ENCODE measurements at places on chromosomes 2 and 18.

- DNase-seq, result no peak
These were observed at the start of gene TMEM37 for GRCh38 chr2:119431155-119431975. Gene TMEM37 (plus strand): TSS chr2:119431854. CDS start chr2:119431904, 50 bp downstream.

DNA sequence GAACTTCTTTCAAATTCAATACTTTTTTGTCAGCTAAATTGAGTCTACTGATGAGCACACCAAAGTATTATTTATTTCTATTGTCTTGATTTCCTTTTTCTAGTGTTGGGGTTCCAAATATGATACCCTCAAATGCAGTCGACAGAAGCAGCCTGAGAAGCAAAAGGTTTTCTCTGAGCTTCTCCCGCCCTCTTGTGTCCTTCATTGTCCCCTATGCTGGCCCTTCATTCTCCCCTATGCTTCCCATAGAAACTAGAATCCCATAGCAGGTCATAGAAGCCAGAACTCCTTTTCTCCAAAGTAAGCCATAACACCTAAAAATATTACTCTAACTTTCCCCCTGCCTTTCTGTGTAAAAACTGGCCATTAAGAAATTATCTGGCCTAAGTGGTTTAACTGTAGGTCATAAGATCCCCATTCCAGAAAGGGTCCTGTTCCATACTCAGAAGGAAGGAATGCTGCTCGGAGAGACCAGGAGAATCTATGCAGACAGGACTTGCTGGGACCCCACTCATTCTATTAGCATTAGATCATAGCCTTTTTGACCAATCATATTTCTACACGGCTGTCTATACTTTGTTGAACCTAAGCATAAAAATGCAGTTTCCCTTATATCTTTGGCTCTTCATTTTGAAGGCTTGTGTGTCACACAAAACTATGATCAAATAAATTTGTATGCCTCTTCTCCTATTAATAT, 764.6 kb upstream of the PKDCC start:
- DNase-seq, result no peak

DNA sequence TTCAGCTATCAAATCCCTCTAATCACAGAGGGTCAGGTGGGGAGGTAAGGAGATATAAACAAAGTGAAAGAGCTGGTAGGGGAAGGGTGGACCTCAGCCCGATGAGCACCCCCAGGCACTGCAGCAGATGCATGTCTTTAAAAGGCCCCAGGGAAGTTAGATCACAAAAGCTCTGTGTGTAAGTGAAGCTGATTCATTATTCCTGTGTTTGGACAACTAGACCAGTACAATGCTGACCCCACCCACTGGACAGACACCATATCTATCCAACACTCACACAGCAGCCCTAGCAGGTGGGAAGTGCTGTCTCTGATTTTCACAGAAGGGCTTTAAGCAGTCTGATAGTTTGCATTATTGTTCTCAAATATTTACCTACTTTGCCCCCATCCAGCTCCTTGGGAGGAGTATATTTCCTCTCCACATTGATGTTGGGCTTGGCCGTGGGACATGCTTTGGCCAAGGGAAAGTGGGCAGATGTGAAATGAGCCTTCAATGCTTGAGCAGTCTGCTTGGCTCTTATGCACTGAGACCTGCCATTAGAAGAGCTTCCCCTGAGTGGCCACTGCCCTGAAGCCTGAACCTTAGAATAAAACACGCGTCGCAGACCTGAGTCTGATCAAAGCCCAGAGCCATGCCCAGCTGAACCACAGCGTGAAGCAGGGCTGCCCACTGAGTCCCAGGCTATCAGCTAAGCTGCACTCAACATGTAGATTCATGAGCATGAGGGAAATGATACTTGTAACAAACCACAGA, 111.4 kb downstream of the COPS8 start:
- no peak for DNase-seq

- DNase-seq, result no peak
These were observed 2.3 kb downstream of the RNF103 start for GRCh38 chr2:86621280-86621943.

DNA sequence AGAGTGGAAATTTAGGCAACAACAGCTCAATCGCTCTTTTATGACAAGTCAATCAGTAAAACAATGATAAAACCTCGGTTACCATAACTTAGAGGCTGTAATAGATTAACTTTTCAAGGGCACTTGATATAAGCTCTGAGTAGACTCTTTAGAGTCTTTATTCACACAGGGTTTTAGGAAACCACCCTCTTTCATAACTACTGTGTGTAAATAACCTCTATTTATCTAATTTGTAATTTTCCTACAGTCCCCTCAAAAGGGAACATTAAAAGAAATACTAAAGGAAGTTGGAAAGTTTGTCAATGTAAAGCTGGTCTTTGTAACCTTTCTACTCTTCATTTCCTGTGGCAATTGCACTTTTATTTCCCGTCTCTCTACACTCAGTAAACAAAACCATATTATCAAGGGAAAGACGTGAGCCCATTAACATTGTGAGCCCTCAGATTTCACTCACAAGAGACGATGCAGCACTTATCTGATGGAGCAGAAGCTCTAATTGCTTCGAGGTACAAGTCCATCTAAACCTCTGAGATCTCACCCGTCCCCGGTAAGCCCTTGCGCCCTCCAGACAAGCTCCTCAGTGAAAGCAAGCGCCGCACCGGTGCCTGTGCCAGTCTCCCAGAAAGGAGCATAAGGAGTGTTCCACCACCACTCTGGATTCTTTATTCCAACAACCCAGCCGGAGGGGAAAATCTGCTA, 1.1 kb upstream of the HOXD1 start:
- no peak for DNase-seq

- DNase-seq, result no peak
These were observed 76.0 kb downstream of the RNF144A start for GRCh38 chr2:6993229-6993640.

GRCh38 chr2:23567161-23567756, 182.3 kb downstream of the KLHL29 start:
- DNase-seq, result no peak

DNA sequence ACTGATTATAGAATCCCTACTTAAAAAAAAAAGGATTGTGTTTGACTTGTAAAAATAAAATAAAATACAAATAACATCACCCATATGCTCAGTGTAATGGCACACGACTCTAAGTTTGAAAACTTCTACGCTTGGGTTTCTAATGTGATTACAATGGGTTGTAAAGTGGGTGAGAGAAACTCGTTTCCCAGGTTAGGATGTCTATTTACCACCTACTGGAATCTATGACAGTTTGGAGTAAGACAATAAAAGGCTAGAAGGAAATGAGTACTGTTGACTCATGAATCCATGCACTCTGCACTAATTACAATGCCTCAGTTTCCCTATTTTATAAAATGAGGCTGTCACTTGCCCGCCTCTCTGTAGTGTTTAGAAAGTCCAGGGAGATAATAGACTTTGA, 204.2 kb upstream of the FBXO11 start:
- DNase-seq, result no peak

GRCh38 chr2:101162561-101163330, 11.6 kb upstream of the TBC1D8 start:
- no peak for DNase-seq

DNA sequence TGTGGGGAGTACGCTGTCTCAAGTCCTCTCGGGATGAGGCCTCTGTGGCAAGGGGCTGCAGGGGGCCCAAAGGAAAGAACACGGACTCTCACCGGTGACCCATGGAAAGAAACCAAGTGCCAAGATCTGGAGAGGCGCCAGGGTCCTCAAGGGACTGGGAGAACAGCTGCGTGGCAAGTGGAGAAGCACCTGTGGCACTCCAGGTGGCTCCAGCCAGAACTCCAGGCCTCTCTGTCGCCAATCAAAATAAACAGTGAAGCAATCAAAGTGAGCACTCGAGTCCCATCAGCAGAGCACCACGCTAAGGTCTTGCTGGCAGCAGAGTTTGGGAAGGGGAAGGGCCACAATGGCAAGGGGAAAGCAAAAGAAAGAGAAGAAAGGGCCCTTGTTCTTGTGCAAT, 54.7 kb downstream of the BCL2 start:
- no peak for DNase-seq

DNA sequence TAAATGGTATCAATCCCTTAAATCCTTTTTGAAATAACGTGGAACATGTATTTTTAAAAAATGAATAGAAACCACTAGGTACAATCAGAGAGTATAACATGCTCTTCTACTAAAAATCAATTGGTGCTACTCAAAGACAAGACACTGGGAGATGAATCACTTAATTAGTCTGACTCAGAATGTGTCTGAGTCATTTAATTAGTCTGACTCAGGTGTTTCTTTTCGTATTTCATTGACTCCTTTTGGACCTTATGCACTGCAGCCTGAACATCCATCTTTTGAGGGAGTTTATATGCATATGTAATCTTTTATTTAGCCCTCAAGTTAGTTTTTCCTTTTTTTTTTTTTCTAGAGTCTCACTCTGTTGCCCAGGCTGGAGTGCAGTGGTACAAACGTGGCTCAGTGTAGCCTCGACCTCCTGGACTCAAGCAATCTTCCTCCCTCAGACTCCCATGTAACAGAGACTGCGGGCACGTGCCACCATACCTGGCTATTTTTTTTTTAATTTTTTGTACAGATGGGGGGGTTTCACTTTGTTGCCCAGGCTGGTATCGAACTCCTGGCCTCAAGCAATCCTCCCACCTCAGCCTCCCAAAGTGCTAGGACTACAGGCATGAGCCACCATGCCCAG, 26.5 kb downstream of the PPP4R3B start:
- no peak for DNase-seq

- no peak for DNase-seq
These were observed 600.6 kb upstream of the SETBP1 start for GRCh38 chr18:44080054-44080453.

DNA sequence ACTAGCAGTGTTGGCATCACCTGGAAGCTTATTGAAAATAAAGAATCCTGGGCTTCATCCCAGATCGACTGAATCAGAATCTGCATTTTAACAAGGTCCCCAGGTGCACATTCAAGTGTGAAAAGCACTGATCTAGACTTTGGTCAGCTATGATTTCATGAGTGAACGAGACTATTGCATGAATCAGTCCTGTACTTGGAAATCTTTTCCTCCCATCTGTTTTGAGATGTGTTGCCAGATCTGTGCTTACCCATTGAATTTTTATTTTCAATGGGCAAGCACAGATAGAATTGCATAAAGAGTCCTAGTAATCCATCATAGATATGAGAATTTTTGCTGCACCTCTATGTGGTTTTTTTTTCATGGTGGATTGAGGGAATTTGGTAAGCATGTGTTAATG, 64.0 kb downstream of the PMS1 start:
- DNase-seq, result no peak

DNA sequence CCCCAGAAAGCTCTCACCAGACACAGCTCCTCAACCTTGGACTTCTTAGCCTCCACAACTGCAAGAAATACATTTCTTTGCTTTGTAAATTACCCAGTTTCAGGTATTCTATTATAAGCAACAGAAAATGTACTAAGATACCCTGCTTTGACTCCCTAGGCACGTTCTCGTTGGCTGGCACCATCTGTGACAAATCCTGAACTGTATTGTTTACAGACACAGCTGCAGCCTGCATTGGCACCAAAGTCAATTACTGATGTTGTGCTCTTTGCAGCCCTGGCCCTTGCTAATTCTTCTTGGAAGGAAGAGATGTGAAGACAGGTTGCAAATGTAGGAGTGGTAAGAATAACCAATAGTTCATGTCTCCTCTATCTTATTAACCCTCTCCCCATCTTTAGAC, 72.7 kb upstream of the FAM136A start:
- DNase-seq, result no peak

DNA sequence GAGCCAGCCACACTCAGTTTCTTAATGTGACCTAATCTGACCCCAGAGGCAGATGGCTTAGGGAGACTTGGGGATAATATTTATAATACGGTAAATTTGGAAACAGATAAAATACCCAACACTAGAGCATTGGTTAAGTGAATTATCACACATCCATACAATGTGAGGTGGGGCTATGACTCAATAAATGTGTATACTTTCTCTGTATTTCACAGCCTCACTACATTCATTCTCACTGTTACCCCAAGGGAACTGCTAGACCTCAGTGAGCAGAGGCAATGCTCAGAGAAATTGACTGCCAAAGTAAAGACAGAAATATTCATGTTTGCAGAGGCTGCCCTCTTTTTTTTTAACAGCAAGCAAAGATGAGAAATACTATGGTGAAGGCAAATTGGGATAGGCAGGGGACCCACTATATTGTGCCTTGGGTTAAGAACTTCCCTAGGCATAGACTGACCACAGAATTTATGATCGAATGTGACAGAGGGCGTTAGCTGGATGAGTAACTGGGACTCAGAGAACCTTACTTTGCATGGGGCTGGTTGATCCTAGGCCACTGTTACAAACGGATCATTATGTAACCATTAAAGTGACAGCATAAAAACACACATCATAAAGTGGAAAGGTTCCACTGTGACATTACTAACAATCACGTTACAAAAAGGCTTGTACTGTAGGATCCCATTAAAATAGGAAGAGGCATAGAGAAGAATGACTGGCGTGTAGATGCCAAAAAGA, 246.0 kb upstream of the LYPD1 start:
- DNase-seq, result no peak

DNA sequence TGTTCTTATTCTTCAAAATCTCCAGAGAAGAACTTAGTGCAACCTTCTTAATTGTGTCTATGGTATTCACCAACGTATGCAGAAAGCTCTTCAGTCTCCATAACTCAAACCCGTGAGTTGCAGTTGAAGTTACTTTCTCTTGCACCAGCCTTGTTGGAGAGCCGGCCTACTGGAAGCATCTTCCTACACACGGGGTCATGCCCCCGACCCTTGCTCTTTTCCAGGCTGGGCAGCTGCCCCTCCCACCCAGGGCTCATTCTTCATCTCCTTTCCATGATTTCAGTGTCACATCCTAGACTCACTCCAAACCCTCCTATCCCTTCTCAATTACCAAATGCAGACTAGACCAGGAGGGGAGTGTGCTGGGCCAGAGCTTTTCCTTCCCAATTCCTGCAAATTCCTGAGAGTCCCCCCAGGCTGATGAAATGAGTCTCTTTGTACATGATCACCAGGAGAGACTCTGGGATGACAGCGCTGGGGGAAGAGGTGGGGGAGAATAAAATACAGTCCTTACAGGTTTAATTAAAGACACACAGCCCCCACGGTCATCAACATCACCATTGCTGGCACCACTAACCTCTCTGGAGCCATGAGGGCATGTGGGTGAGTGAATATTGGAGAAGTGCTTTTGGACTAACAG, 75.3 kb downstream of the COLEC12 start:
- no peak for DNase-seq

DNA sequence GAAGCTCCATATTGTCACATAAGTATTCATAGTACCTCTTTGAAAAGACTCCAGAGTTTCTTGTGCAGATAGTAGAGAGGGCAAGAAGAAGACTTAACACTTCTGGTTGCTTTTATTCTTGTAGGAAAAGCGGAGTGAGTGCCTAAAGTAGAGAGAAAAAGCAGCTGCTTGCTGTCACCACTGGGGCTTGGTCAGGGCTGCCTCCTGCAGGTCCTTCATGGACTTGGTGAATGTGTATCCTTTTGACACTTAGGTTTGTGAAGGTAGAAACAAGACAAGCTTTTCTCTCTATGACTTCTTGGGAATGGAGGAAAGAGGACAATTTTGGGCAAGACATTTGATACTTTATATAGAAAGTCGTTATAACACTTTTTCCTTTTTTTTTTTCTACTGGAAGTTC, 312.8 kb upstream of the FANCL start:
- no peak for DNase-seq
